ENCODE measurements at places on chromosomes 12 and 14. TPM values are rescaled to one million over a fixed set of nuclear protein-coding genes. Genes with fewer than 3 reads are reported as not detected.

DNA sequence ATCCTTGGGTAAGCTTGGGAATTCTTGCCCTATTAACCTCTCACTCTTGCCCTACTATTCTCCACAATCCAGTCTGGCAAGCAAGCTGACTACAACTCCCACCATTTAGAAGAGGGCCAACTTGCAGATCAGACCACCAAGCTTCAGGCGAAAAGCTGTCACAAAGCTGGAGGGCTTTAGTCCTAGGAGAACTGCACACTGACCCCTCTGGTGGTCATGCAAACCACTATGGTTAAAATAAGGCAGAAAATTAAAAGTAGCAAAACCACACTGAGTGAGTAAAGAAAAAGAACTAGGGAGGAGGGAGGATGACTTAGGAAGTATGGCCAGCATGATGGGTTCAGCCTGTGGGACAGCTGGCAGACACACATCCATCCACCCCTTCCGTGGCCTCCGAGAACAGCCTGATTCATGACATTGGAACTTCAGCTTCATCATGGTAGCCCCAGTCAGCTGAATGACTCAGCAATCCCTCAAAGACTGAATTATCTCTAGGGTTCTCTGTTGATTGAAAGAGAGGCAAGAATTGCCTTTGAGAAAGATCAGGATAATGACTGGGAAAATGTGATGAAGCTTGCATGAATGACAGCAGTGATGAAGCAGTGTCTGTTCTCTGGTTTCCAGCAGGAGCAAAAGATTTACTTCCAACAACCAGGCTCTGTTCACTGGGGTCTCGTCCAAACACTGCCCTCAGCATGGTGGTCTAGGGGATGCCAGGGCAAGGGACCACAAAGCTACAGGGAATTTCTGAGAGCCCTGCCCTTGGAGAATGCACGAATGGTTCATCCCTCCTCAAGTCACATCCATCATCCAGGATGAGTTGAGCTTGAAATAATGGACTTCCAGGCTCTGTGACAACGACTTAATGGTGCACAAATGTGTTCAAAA, 24.4 kb downstream of the PITPNM2 start:
- peak; percentile 97 for DNase-seq

DNA sequence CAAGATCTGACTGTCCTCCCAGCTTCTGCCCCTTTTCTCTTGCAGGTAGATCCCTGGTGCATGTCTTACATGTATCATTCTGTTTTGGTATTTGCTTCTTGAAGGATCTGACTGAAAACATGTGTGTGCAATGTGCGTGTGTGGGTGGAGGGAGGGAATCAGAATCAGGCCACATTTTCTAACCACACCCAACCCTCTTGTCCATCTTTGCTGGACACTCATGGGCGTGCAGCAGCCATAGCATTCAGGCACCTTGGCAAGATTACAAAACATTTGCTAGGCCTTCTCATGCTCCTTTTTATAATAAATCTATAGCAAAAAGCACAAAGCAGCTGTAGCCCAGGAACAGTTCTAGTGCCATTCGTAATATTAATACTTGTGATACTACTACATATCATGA, 233.6 kb upstream of the E2F7 start:
- DNase-seq = no peak

DNA sequence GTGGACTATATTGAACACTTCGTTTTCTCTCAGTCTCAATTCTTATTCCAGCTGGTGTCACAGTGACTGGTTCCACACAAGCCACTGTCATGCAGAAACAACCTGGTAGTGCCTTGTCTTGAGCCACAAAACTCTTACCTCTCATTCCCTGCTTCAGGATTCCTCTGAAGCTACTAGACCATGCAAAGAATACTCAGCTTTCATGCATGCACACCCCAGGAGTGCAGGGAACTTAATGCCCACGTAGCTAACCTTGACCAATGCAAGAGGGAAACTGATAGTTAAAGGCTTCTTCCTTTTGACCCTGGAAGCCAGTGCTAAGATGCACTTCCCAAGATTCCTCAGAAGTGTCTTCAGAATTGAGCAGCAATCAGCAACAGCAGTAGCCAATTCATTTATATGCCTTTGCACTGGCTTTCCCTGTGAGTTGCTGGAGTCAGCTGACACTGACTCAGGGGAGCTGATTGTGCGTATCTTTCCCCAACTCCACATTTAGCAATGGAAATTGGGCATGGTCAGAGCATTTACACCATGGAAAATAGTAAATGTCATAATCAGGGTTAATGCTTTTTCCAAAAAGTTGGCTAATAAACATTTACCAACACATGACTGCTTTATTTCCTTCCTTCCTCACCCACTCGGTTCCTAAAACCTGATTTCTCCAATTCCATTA, 113.6 kb upstream of the SLC35F4 start:
- no peak for DNase-seq

DNA sequence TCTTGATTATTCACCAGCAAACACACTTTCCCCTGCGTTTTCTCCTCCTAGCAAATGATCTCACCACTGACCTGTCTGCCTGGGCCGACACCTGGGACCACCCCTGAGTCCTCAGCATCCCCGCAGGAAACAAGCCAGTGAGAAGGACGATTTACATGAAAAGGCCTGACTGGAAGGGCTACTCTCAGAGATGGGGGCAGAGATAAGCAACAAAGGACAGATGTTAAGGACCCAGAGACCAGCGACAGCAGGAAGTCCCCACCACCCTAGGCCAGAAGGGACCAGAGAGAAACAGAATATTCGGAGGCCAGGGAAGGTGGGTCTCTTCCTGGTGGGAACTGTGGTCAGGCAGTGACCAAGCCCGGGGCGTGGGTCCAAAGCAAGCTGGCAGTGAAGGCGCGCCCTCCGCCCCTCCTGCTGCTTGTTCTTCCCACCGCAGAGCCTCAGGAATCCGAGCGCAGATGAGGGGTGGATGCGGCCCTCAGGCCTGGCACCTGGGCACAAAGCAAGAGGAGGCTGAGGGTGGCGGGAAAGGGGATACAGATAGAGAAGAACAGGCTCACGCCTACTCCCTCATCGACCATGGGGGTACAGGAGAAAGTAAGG, 55.8 kb downstream of the STX2 start:
- no peak for DNase-seq

GRCh38 chr14:87745507-87746118, 247.4 kb downstream of the GALC start:
- DNase-seq = peak; percentile 41

GRCh38 chr14:104758981-104759969, 6.3 kb downstream of the SIVA1 start:
- DNase-seq = no peak

DNA sequence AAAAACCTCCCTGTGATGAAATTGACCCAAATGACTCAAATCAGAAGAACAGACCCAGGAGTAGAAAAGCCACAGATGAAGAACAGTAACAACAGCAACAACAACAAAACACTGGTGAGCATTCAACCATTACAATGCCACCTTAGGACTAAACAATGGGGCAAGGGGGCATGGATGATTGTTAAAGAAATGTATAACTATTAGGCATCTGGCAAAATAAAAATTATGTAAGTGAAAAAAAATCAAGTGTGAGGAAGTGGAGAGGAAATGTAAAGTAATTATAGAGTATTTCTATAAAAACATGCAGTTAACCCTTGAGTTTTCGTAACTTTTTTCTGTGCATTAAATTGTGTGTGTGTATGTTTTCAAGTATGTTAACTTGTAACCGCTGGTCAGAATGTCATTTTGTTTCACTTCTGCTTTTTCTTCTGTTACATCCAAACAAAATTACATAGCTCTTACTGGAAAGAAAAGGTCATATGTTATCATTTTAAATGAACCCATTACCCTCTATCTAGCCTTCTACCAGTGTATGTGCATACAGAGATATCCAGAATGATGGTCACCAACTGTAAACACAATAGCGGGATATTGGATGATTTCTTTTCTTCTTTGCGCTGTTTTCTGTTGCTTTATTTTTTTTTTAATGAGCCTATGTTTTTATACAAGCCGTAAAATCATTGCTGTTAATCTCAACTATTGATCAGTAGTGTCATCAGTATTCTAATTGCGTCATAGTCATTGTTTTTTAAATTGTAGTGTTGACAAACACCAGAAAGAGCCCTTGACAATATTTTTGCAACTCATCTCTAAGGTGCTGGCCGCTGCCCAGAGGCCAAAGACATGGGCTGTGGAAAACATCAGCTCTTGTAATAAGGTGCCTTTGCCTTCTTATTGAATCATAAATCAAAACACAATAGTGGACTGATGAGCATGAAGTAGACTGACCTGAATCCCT, 170.6 kb downstream of the CRADD start:
- DNase-seq = no peak

- DNase-seq = no peak
Observed at GRCh38 chr14:30381861-30382480, 177.0 kb upstream of the G2E3 start.

DNA sequence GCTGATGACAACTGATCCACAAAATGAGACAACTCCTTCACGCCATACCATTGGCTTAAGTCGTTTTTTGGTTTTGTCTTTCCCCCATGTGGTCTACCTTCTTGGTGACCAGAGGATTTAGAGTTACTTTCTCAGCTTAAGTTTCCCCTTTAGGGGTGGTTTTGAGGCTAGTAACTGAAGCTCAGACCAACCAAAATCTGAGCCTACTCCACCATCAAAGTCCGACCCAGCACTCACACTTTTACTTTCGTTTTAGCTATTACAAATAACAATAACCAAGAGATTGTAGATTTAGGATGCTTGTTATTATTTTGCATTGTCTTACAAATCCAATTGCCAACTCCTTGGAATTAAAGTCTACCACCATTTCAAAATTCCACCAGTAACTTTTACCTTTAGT, 130.6 kb upstream of the MDM1 start:
- DNase-seq = no peak

GRCh38 chr12:124370851-124371250, 76.0 kb downstream of the RFLNA start:
- DNase-seq = no peak

GRCh38 chr12:65924716-65925115, 100.4 kb downstream of the HMGA2 start:
- DNase-seq = no peak

DNA sequence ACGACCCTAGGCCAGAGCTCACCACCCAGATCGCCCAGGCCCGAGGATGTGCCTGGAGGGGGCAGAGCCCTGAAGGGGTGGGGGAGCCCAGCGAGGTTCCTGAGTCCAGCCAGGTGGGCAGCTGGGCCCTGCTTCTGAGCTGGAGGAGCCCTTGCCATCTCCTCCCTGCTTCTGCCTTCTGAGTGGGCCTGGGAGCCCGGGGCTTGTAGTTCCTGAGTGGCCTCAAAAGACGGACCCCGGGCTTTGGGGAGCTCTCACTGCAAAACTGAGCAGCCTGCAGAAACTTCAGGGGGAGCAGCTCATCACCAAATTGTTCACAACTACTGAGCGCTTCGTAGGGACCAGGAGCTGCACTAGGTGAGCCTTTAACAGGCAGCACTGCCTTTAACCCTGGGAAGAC, 112.1 kb downstream of the NCOR2 start:
- DNase-seq = no peak

DNA sequence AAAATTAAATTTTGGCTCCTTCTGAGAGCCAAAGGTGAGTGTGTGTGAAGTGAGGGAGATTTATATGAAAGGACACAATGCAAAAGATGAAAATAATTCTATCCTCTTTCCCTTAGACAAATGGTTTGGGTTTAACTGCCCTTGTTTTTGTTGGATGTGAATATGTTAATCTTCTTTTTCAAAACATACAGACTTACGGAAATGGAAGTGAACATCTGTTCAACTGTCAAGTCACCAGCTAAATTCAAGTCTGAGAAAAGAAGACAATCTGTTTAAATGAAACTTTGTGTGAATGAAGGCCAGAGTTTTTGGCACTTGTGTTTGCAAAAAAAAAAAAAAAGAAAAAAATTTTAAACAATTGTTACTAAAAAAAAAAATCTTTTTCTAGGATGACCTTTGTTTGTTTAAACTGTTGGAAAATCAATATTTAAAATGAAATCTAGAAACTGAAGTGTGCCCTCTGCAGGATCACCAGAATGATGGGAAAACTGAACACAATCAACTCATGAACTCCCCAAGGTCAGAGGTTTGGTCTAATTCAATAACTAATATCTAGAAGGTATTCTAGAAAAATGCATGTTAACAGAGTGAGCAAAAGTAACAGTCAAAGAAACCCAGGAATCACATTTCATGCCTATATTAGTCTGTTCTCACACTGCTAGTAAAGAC, 448.8 kb downstream of the FLRT2 start:
- DNase-seq = no peak

GRCh38 chr14:77086017-77086727, 11.9 kb upstream of the CIPC start:
- DNase-seq = peak; percentile 76

- no peak for DNase-seq
Observed at GRCh38 chr14:89228921-89229639, 188.0 kb downstream of the FOXN3 start.

- DNase-seq = peak; percentile 92
Observed at GRCh38 chr12:107236824-107237511, 143.6 kb upstream of the CRY1 start.

DNA sequence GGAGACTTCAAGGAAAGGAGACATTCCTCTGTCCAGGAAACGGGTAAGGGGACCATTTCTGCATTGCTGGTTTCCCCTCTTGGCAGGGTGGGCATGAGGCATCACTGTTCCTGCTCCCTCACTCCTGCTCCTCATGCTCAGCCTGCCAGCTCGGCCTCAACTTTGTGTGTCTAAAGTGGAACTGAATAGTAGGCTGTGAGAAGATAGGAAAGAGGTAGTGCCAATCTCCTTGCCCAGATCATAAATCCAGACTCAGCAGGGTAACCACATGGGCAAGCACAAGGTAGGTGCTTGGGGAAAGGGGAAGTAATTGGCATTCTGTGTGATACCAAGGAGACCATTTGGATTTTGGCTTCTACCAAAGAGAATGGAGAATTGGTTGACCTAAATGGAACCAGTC, 2.6 kb downstream of the LTB4R start:
- DNase-seq = no peak

DNA sequence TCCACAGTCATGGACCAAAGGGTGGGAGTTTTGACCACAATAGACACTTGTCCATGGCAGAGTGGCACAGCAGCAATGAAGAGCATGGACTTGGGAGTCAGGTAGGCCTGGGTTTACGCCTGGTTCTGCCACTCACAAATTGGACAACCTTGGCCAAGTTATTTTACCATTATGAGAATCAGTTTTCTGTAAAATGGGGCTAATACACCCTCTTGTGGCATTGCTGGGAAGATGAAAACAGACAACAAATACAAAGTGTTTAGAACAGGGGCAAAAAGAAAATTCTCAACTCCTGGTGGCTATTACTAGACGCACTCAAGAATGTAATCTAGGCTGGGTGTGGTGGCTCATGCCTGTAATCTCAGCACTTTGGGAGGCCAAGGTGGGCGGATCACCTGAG, 2.6 kb downstream of the C12orf43 start:
- DNase-seq = no peak

DNA sequence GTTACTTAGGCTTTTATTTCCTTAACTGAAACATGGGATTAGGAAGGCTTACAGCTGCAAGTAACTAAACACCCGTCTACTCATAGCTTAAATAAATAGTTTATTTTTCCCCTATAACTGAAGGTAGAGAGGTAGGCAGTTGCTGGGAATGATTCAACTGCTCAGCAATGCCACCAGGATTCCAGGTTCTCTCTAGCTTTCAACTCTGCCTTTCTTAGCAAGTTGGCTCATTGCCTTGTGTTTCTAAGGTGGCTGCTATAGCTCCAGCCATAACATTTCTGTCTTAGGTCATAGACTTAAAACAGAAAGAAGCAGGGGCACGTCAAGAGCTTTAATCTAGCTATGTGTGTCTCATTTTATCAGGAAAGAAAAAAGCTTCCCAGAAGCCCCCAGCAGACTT, 103.7 kb upstream of the MDM1 start:
- peak; percentile 71 for DNase-seq

ZC3H10 gene
- 2.7 TPM for total RNA-seq

ADAM20 gene
- total RNA-seq = 1.8 TPM

VEZT gene
- total RNA-seq = 113 TPM

ACRBP gene
- not detected for total RNA-seq

TCL1B gene
- total RNA-seq = not detected

OTOGL gene
- not detected for total RNA-seq

PRR4 gene
- 12.2 TPM for total RNA-seq

MYO1H gene
- not detected for total RNA-seq

Data from mammary epithelial cell (primary cell).